ENCODE measurements at places on chromosomes 12 and 14.

GRCh38 chr14:32306549-32306948 is 22.5 kb upstream of the AKAP6 start:
- DNase-seq, result no peak

DNA sequence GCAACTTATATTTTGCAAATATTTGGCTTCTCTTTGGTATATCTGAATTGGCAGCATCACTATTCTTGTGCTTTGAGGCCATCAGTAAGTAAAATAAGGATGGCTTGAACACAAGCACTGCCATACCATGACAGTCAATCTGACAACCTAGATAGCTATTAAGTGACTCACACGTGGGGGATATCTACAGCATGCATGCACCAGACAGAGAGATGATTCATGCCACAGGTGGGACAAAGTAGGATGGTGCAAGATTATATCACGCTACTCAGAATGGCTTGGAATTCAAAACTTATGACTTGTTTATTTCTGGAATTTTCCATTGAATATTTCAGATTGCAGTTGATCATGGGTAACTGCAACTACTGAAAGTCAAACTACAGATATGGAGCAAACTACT is 675.6 kb upstream of the MDGA2 start:
- no peak for DNase-seq

DNA sequence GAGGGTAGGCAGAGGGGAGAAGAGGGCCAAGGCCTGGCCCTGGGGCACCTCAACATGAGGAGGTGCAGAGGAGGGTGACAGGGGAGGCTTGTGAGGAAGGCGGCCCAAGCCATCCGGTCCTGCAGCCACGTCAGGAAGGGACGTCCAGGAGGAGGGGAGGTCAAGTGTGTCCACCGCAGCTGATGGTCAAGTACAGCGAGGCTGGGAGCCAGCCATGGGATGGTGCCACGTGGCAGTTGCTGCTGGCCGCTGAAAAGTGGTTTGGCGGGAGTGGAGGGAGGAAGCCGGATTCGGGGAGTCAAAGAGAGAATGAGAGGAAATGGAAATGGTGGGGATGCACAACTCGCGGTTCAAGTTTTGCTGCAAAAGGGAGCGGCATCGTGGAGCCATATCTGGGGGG is 41.2 kb downstream of the PRIMA1 start:
- no peak for DNase-seq

GRCh38 chr12:131930510-131930909 is 1.4 kb downstream of the PUS1 start:
- no peak for DNase-seq

GRCh38 chr12:130134563-130134915 is 27.7 kb upstream of the FZD10 start:
- DNase-seq, result no peak

- DNase-seq, result no peak
These were observed 450.7 kb downstream of the GALC start for GRCh38 chr14:87542288-87542687.

GRCh38 chr14:22099942-22100763 is 426.5 kb upstream of the OR4E1 start:
- DNase-seq, result peak; percentile 15

- DNase-seq, result peak; percentile 95
These were observed 159.5 kb upstream of the NRXN3 start for GRCh38 chr14:78010688-78011087.

DNA sequence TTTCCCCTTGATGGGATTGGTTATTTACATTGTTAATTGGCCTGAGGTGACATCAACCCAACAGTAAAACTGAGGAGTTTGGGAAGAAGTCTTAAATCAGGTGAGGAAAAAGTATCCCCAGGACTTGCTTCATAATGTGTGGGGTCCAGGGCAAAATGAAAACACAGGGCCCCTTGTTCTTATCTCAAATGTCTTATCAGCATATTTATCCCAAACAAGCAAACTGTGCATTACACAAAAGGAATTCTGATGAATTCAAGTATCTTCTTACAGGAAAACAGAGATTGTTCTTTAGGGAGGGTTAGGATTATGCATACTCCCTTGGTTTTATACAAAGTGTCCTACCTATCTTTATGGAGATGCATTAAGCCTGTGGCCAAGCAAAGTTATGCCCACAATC is 178.4 kb downstream of the SPTSSA start:
- no peak for DNase-seq

DNA sequence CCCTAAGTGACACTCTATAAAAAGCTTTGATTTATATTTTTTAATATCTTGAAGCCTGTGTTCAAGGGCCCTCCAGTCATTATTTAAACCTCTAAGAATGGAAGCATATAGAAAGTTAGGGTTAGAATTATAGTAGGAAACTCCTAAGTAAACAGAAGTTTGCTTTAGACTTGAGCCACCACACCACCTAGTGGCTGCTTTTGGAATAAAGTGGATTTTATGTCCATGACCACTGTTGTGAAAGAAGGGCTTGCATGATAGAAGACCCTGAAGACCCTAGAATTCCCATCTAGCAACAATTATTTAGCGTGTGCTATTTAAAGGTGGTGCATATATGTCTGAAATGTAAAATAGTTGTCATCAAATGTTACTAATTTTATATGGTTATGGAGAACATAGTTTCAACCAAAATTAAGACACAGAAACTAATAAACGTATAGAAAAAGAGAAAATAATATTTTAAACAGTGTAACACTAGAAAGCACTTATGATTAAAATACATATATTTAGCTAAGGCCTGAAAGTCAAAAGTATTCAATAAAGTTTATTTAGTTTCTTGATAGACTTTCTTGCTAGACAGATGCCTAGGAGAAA is 21.3 kb downstream of the LRRIQ1 start:
- peak; percentile 14 for DNase-seq

- DNase-seq, result no peak
These were observed 39.7 kb downstream of the ERH start for GRCh38 chr14:69358233-69358963.

GRCh38 chr12:4289231-4289878 is 15.8 kb downstream of the CCND2 start:
- DNase-seq, result no peak

- DNase-seq, result no peak
These were observed 64.5 kb downstream of the KCNA1 start for GRCh38 chr12:4974217-4974616.
